ENCODE measurements at places on chromosomes 5 and 9.

DNA sequence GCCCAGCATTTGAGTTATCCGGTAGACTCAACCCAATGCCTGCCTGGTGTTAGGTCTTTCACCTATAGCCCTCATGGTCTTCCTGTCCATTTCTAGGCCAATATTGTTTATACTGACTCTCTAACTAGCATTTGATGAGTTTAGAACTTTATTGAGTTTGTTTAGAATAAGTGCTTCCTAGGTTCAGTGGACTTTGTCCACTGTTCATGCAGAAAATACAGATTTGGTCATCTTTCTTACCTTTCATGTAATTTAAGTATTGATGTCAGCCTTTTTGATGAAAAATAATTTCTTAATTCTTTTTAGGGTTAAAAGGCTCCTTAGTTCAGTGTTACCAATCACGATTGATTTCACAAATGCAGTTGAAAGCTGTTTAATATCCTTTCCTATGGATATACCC, 22.0 kb downstream of the CYSTM1 start:
- DNase-seq = no peak

DNA sequence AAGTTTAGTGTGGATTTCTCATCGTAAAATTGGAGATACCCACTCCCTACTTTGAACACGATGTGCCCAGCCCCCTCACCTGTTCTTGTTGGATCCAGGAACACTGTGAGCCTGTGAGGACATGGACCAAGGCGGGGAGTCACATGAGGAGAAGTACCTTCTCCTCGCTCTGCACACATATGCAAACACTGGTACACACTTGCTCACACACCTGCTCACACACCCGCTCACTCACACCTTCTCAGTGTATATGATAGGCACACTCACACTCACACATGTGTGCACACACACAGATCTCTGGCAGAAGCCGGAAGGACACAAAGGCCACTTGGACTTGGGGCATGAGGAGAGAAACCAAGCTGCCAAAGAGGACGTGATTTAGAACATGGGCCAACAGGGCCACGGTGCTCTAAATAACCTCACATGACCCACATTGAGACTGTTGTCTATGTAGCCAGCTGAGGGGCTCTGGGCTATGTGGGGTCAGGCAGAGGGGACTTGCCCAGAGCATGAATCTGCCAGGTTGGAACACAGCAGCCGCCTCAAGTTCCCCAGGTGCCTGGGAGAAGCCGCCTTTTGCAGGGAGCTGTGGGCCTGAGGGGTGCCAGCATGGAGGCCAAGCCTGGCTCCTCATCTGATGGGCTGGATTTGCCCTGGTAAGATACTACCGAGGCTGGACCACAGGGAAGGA, 283.0 kb upstream of the IRX4 start:
- no peak for DNase-seq

DNA sequence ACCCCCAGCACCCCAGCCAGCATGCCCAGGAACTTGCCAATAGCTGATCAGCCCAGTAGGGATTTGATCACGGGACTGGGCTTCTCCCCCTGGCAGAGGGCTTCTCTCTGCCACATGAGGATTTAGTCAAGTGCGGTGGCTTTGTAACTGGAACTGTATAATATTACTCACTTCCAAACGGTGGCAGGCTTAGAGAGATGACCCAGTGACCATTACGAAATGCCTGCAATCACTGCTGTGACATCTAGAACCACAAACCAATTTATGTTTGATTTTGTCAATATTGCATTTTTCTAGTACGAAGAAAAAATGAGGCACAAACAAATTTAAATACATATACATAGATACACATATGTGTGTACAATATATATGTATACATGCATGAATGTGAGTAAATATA, 192.1 kb downstream of the ERCC6L2 start:
- DNase-seq = no peak

DNA sequence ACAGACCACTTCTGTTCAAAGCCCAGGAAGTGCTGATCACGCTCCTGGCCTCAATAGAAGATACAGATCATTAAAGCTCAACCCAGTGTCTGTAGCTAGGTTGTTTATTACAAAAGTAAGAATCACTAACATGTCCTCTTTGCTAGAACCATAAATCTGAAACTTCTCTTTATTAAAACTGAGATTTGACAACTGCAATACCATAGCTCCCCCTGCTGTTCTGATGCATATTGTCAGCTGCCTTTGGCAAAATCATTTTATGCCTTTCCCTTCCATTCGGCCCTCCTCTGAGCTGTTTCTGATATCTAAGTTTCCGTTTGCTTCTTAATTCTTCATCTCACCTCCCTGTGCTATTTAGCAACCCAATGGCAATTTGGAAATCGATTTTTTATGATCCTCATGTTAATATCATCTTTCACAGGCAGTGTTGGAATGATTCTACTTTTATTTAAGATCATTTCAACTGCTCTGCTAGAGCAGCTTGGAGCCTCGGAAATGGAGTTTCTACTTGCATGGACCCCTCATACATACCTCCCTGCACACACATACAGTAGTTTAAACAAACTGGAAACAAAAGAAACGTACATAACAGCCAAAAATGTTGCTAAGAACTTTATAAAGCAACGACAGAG, 998.8 kb downstream of the MAT2B start:
- no peak for DNase-seq

DNA sequence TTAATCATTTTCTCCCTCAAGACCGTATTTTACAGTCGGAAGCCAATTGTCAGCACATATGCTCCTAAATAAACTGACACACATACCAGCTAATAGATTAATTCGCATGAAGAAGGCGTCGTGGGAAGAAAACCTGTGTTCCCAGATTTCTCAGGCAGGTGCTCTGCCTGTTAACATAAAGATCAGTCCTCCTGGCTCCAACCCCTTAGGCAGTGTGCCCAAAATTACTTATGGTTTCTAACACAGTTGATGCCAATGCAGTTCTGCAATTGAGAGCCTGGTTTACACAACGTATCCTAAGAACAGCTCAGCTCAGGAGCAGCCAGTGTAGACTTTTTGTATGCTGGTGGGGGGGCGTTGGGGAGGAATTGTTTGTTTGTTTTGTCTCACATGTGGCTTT, 208.3 kb downstream of the ENC1 start:
- no peak for DNase-seq

GRCh38 chr5:43104057-43104456, 16.7 kb upstream of the ZNF131 start:
- no peak for DNase-seq

GRCh38 chr5:34511063-34511462, 145.1 kb upstream of the RAI14 start:
- no peak for DNase-seq

DNA sequence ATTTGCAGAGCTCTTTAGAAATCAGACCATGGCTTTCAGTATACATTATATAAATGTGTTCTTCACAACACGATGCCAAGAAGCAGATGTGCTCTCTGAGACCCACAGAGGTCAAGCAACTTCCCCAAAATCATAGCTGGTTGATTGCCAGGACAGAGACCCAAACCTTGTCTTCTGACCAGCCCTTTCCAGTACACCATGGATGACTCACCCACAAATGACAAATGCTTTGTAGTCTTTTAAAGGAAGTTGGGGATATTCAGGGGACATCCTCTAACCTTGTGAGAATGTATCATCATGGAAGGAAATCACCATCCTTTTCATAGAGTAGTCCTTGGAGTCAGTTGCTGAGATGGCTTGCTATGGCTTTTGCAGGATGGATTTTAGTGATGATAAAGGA, 30.1 kb downstream of the ZNF462 start:
- no peak for DNase-seq

DNA sequence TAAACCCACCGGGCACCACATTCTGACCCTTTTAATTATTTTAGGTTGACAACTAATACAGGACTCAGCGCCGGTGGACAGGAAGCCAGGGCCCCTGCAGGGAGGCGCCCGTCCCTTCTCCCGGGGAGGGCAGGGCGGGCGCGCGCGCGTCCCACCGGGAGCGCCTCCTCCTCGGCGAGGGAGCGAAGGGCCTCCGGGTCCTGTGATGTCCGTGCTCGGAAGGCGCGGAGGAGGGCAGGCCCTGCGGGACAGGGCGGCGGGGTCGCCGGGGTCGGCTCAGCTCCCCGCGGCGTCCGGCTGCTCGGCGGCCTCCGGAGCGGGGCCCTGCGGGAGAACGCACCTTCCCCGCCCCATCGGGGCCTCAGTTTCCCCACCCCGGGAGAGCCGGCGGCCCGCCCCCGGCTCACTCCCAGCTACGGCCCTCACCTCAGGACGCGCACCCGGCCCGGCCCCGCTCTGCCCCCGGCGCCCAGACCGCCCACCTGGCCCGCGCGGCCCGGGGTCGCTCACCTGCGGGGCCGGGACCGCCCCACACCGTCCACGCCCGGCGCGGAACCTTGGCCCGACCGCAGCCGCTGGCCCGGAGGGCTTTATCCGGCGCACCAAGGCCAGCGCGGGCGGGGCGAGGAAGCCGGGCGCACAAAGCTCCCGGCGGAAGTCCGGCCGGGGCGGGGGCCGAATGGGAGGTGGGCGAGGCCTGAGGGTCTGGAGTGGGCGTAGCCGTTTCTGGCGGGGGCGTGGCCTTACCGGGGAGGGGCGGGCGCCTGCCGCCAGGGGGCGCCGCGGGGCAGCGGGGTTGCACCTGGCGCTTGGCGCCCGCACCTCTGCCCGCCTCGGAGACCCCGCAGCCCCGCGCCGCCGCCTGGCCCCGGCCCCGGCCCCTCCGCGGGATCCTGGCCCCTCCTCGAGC, at the start of the genes EXD3 and NOXA1:
TSS of gene EXD3 (minus strand) at position 559 of the 910 bp plus-strand sequence. CDS start 27,805 bp downstream, outside the sequence.
TSS of gene NOXA1 (plus strand) at position 790 of the 910 bp plus-strand sequence. CDS start 137 bp downstream, outside the sequence.
- DNase-seq = peak; percentile 90

DNA sequence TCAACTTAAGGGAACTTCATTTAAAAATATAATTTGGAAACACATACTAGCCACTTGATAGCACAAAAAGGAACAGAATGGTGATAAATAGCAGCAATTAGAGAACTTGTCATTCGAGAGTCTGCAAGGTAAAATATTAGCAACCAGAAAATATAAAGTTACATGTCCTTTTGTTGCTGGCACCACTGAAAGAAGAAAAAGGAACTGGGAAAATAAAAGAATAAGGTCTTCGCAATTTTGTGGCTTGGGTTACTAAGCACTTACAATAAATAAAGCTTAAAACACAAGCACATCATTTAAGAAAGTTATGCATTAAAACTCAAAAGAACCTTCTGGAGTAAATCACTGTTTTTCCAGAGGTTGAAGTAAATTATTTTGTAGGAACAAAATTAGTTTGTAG, 149.9 kb upstream of the FBN2 start:
- DNase-seq = no peak

GRCh38 chr5:109329333-109330237, 80.2 kb downstream of the PJA2 start:
- no peak for DNase-seq

- no peak for DNase-seq
Measured at GRCh38 chr5:140136624-140137023, 10.9 kb downstream of the IGIP start.

DNA sequence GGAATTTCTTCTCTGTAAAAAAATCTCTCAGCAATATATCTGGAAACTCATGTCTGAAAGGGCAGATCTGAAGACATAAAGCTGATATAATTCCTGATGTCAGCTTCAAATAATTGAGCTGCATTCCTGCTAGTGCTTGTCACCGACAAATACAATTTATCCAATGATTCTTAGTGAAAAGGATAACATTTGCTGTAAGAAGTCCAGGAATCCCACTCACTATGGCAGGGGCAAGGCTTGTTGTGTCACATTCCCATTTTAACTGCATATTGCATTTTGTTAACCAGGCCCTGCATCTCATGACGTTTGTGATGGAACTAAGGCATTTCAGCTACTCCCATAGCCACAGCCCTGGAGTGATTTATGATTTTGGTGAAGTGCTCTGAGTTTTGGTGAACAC, 160.1 kb upstream of the DAB2 start:
- no peak for DNase-seq

- DNase-seq = no peak
Measured at GRCh38 chr9:126114409-126114760, 212.2 kb upstream of the MVB12B start.

DNA sequence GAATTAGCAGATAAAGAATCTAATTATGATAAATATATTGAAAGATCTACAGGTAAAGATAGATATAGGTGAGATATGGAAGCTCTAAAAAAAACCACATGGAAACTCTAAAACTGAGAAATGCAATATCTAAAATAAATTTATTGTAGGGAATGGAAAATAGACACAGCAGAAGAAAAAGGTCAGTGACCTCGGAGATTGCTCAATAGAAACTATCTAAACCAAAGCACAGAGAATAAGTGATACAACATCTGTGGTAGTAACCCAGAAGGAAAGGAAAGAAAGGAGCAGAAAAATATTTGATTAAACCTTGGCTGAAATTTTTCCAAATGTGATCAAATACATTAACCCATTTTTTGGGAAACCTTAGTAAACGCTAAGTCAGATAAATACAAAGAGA, 43.1 kb upstream of the GLIPR2 start:
- no peak for DNase-seq

- no peak for DNase-seq
Measured at GRCh38 chr9:135046739-135047350, 40.6 kb upstream of the OLFM1 start.

DNA sequence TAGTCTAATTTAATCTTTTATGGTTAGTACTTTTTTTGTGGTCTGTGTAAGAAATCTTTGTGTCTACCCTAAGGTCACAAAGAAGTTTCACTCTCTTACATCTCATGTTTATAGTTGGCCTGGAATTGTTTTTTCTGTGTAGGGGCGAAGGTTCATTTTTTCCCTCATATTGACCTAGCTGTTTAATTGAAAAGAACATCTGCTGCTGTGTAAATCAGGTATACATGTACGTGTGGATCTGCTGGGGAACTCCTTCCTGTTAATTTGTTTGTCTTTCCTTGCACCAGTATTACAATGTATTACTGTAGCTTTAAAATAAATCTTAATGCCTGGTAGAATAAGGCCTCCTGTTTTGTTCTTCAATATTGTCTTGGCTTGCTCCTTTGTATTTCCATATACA, 37.8 kb downstream of the EXOSC2 start:
- no peak for DNase-seq

GRCh38 chr5:122175852-122176251, 46.5 kb downstream of the ZNF474 start:
- no peak for DNase-seq

DNA sequence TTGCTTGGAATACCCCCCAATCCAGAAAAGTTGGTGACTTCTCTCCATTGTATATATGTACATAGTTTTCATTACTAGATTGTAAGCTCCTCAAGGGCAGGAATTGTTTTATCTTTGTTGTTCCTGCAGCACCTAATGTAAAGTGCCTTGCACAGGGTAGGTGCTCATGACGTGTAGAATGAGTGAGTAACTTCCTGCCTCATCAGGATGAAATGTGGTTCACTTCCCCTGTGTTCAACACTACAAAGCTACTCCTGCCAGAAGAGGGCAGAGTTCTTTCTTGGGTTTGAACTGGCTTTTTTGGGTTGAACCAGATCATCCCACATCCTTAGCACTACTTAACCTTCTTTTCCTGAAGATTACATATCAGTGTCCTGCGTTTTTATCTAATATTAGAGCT, 23.9 kb downstream of the GTF3C4 start:
- DNase-seq = no peak

DNA sequence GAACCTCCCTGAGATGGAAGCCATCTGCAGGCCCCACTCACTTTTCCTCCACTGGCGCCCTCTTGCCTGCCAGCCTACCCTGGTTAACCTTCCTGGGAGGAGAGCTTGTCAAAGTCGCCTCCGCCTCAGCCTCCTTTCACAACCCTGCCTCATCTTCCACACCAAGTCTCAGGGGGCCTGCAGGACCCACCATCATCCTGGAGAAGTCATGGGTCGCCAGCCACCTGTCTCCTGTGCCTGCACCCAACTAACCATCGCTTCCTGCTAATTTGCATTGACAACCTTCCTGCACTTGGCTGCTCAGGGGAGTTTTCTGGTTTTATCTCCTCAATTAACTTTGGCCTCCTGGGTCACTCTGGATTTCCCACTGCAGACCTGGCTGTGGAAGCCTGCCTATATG, 52.8 kb upstream of the GRHPR start:
- no peak for DNase-seq

All from stimulated activated CD8-positive, alpha-beta memory T cell treated with anti-CD3 and anti-CD28 coated beads, Interleukin-15, amount 100 ng/mL, for 48 hours (primary cell).